Left renal cortex interstitium (tissue), 4 donors: ENCODE measurements at places on chromosomes 2 and 18.

GRCh38 chr2:204261846-204262245 lies 283.4 kb upstream of the PARD3B start:
- DNase-seq: no peak

- no peak for DNase-seq
Measured at GRCh38 chr2:15556311-15556930, 4.7 kb downstream of the NBAS start.

- no peak for DNase-seq
Measured at GRCh38 chr18:59060551-59060950, 79.1 kb upstream of the SEC11C start.

DNA sequence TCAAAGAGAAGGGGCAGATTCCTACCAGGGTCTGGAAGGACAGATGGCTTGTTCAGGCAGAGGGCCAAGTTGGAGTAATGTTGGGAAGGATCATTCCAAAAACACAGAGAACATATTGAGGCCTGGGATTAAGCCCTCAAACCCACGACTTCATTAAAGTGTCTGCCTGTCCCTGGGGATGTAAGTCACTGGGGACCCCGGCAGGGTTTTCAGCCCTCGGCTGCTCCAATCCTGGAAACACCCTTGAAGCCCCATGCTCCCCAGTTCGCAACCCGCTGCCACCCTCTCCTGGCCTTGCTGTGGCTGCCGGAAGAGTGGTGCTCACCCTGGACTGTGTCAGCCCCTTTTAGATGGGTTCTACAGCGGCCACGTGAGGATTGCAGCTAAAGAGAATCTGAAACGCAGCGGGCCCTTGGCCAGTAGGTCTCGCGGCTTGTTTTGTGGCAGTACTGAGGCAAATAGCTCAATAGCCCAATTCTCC lies 79.9 kb downstream of the EPAS1 start:
- DNase-seq: no peak

DNA sequence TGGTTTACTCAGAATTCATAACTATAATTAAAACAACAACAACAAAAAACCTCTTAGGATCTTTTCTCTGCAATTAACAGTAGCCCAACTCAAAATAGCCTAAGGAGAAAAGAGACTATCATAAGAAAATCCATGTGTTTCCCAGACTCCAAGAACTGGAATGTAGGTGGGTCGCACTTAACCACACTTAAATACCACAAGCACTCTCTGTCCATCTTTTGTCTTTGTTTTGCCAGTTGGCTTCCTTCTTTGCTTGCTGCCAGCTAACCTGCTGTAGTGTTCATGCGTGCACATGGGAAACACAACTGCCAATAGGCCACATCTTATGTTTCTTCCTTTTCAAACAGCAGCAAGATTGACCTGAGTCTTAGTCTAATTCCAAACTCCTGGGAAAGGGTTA lies 24.1 kb upstream of the ACVR1 start:
- DNase-seq: no peak

GRCh38 chr2:202681688-202682205 lies 47.0 kb downstream of the FAM117B start:
- no peak for DNase-seq

DNA sequence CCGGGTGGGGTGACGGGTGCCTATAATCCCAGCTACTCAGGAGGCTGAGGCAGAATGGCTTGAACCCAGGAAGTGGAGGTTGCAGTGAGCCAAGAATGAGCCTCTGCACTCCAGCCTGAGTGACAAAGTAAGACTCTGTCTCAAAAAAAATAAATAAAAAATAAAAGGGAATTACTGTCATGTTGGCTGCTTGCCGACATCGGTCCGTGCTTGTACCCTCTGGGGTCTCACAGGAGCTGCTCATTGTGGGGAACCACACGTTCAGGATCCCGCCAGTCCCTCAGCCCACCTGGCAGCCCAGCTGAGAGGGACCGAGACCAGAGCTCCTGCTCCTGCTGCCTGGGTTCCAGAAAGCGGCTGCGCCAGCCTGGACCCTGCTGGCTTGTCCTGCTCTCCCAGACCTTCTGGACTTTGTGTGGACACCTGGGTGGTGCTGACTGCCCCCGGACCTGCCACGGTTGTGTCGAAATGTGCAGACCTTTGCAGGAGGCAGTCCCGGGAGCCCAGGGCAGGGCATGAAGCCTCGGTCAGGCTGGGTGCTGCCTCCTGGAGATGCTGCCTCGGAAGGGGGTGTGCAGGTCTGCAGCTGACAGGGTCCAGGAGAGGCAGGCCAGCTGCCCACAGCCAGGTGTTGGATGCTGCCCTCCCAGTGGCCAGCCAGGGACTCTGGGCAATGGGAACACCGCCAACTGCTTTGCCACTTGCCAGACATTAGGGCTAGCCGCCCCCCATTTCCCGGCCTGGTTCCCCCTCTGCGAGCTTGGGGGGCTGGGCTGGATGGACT lies 16.4 kb downstream of the KLF11 start:
- no peak for DNase-seq

DNA sequence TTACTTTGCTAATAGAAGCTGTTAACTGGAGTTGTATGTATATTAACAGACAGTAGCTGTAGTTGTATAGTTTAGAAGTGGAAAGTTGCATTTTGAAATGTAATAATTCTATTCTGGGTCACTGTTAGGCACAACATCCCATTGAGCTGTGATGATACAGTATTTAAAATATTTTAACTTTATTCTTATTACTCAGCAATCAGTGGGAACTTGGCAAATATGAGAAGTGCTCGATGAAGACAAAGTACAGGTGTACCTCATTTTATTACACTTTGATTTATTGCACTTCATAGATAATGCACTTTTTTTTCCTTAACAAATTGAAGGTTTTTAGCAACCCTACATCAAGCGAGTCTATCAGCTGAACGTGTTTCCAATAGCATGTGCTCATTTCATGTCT lies 8.6 kb downstream of the DNAJC10 start:
- DNase-seq: no peak

DNA sequence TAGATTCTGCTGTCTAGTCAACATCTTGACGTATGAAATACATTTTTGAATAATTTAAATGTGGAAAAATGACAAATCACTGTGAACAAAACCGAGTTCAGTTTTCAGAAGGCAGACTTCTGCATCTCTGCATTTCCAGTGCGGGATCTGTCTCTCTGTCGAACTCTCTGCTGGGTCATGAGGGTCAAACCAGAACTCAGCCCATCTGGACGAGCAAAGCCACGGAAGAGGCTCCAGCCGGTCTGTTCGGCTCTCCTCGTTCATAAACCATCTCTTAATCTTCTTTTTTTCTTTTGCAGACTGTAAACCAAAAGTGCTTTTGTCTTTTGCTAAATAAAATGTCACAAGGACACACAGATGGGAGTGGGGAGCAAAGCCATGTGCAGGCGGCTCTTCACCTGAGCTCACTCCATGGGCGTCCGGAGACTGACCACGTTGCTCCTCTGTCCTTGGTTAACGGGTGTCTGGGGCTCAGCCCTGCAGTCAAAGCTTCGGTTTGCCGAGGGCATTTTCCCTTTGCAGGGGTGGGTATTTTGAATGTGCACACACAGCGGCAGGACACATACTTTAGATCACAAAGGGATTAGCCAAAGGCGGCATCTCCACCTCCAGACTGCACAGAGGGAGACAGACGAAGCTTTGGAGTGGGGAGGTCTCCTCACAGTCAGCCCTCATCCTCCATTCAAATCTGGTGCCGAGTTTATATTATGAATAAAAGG lies 737.9 kb upstream of the SALL3 start:
- DNase-seq: no peak
